ENCODE measurements at places on chromosomes 6 and 20.

DNA sequence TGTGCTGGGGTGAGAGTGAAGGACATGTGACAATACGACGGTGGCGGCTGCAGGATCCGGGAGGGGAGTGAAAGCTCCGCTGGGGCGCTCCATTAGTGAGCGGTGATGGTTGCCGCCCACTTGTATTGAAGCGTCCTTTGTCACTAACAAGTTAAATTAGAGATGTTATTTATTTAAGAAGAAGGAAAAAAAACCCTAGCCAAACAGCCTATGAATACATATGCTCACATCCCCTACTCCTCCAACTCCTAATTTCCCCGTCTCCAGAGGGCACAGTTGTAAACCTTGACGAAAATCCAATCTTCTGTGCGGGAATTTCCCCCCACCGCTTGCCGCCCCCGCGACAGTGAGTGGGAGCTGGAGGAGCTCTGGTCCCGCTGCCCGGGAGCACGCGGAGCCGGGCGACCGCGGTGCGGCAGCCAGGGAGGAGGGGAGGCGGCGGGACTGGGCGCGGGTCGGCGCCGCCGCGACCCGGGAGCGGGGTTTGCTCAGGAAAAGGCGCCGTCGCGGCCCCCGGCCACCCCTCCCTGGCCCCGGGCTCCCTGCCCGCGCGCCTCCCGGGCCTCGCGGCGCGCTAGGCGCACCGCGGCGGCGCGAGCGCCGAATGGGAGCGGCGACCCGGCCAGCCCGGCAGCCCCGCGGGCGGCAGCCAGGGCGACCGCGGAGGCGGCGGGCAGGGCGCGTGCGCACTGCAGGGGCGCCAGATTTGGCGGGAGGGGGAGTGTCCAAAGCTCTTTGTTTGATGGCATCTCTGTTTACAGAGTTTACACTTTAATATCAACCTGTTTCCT, at the start of gene MYB:
TSS of gene MYB (plus strand) at position 767 of the 791 bp plus-strand sequence. CDS start 206 bp downstream, outside the sequence.
- DNase-seq: peak; percentile 57

GRCh38 chr6:44202972-44203750, 13.6 kb upstream of the MYMX start:
- DNase-seq: no peak

DNA sequence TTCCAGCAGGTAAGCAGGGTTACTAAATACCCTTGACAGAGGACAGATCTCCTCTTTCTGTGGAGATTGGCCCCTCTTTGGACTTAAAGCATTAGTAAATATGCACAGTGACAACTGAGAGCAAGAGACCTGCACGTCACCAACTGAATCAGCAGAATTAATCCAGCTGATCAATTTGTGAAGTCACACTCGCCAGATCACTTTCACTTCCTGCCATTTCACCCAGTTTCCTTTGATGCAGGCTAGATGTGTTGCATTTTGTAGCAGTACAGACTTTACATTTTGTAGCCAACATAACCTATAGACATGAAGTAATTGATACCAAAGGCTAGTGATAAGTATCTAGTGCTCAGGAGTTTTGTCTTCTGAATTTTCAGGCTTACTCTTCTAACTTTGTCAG, 11.9 kb downstream of the SYNE1 start:
- DNase-seq: no peak

- DNase-seq: no peak
Measured at GRCh38 chr6:55131616-55132015, 42.7 kb upstream of the HCRTR2 start.

- DNase-seq: no peak
Measured at GRCh38 chr6:108734271-108734922, 113.8 kb upstream of the ARMC2 start.

DNA sequence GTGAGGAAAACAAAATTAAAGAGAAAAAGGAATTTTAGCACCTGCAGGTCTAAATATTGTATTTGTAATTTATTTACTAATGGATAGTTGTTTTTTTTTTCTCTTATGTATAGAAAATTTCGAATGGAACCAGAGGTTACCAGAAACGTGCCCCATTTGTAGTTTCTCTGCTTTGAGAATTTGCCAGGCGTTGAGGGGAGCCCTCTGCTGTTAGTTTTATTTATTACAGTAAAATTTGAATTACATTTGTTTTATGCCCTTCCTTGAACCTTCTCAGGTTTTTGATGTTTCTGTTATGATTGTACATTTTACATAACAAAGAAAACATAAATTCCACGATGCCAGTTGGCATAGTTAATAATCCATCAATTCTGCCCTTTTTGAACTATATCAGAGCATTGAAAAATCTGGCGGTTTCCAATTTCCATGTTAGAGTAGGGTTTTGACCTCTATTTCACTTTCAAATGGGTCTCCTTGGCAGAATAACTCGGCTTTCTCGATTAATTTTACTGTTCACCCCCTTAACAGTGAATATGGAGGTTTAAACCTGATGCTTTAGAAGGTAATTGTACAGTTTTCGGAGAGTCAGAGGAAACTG, 35.1 kb upstream of the RFPL4B start:
- peak; percentile 21 for DNase-seq

DNA sequence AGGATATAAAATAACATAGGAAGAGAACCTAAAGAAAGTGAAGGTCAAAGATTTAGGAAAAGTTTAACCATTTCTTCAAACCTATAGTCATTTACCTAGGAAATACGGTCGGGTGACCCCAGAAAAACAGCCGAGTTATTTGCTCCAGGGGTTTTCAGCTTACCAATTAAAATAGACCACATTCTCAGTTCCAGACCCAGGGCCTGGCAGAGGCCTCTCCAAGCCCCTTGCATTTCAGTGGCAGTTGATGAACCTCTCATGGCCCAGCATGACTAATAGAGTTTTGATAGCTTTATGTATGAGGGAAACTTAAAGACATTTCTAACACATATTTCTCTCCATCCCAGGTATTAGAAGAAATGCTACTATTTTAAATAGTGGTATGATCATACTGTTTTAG, 113.5 kb downstream of the OGFRL1 start:
- DNase-seq: no peak

DNA sequence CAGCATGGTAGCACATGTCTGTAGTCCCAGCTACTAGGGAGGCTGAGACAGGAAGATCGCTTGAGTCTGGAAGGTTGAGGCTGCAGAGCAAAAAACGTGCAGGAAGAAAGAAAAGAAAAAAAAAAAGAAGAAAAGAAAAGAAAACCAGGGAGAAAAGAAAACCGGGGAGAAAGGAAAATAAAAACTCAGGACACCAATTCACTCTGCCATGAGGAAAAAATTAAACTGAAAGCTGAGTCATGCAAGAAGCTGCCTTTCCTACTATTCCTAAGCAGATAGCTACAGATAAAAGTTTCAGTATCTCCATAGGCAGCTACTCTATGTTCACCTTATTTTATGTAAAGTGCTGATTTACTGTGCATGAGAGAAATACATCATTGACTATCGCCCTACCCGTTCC, 10.5 kb downstream of the PTGIS start:
- no peak for DNase-seq

DNA sequence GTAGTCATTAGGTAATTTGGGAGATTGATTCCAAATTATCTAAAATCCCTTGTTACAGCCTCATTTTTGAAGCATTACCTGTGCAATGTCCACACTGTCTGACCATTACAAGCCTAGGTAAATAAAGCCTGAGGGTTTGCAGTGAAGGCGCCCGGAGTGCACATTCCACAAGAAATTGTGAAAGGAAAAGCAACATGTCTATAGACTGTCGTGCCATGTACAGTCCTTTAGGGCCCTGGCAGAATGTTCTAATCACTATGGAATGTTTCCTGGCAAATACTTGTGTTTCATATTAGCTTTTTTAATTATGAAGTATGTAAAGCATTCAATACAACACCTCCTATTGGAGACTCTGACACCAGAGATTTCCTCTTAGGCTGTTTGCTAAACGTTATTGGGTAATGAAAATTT, 28.9 kb downstream of the PREP start:
- no peak for DNase-seq

DNA sequence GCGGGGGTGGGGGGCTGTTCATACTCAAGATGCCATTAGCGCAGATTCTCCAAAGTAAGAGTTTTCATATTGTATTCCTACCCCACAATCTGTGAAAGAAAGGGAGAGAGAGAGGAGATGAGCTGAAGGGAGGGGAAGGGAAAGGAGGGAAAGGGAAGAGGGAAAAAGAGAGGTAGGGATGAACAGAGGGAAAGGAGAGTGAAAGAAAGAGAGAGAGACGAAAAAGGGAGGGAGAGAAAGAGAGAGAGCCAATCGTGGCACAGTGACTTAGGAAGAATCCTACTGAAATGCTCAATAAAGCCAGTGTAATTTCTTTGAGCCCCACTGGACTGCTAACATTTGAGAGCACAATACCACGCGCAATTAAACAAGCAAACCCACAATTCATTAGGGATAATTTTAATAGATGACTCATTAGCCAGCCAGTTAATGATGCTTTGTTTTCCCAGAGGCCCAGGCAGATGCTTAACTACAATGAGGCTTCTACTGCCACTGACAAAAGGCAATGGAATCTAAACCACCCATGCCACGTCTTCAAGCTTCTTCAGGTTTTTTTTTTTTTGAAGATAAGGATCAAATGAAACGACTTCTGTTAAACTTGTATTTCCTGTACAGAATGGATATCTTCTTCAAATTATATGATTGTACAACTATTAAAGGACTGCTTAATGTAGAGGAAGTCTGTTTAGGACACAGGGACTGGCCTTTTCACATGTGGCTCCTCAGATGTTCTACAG, 306.8 kb downstream of the FOXC1 start:
- DNase-seq: no peak

DNA sequence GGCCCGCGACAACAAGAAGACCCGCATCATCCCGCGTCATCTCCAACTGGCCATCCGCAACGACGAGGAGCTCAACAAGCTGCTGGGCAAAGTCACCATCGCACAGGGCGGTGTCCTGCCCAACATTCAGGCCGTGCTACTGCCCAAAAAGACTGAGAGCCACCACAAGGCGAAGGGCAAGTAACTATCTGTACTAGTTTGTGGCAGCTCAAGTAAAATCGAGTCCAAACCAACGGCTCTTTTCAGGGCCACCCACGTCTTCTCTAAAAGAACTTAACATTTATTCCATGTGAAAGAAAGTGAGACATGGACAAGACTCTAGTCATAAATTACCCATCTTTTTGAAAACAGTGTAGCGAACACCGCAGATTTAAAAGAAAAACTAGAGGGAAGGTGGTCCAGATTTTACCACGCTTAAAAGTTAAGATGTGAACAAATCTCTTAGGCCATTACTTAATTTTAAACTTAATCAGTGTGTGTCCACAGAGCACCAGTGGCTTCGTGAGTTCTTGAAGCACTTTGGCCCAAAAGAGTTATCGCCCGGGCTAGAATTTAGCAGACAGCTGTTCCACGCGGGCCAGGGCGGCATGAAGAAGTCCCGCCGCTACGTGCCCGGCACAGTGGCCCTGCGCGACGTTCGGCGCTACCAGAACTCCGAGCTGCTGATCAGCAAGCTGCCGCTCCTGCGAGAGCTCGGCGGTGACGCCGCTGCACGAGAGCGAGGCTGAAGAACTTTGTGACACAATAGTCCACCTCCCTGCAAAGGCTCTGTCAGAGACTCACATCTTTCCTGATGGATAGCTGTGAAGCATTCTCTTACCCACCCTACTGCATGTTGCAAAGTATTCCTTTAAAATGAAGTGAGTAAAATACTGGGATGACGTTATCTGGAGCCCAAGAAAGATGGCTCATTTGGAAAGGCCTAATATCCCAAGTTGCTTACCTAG, 113.9 kb upstream of the PRSS16 start:
- DNase-seq: peak; percentile 84

DNA sequence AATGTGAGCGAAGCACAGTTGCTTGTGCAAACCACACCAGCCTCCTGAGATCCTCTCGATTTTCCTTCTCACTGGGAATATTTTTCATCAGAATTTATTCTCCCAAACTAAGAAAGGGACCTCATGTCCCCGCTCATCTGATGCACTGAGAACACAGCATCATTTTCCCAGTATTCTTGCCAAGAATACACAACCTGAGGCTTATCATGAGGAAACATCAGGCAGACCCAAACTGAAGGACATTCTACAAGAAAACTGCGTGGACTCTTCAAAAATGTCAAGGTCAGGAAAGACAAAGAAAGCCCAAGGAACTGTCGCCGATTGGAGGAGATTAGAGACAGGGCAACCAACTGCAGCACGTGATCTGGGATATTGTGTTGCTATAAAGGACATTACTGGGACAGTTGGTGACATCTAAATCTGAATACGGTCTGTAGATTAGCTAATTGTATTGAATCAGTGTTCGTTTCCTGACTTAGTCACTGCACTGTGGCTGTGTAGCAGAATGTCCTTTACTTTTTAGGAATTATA, 72.3 kb downstream of the SNX5 start:
- DNase-seq: no peak

GRCh38 chr6:6998194-6998569, 109.6 kb upstream of the RREB1 start:
- DNase-seq: peak; percentile 22

DNA sequence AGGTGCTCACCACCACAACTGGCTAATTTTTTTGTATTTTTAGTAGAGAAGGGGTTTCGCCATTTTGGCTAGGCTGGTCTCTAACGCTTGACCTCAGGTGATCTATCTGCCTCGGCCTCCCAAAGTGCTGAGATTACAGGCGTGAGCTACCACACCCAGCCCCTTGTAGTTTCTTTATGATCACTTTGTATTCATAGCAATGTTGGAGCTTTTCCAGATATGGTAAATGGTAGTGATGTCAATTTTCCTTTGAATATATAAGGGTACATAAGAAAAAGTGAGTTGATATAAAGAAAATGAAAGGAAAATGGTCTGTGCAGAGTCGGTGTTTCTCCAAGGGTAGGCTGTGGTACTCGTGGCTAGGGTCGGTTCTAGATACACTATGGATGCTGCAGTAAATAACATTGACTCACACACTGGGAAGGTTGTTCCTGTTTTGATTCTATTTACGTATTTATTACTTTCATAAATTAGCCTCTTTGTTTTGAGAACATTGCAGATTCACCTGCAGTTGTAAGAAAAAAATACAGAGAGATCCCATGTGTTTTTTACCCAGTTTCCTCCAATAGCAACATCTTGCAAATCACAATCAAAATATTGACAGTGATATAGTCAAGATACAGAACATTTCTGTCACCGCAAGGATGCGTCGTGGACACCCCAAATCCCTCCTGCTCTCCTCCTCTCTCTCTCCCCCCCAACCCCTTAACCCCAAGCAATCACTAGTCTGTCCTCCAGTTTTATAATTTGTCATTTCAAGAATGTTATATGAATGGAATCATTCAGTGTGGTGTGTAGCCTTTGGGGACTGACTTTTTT, 2.5 kb downstream of the ZNF831 start:
- no peak for DNase-seq

- DNase-seq: no peak
Measured at GRCh38 chr20:51185277-51185676, 162.4 kb upstream of the KCNG1 start.

DNA sequence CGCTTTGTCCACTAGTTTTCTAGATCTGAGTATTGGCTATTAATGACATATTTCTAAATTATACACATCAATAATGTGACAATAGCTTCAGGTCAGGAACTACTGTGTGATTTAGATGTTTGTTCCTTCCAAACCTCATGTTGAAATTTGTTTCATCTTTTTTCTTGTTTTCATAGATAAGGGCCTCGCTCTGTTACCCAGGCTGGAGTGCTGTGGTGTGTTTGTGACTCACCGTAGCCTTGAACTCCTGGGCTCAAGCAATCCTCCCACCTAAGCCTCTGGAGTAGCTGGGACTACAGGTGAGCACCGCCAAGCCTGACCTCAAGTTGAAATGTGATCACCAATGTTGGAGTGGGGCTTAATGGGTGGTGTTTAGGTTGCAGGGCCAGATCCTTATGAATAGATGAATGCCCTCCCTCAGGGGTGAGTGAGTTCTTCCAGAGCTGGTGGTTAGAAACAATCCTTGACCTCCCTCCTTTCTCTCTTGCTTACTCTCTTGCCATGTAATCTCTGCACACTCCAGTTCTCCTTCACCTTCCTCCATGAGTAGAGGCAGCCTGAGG, 5.9 kb upstream of the NQO2 start:
- DNase-seq: no peak

- DNase-seq: no peak
Measured at GRCh38 chr6:99559057-99559456, 9.4 kb downstream of the CCNC start.
